Daoy (cell line): ENCODE measurements at places on chromosomes 2 and 18.
A peak's percentile ranks its signal among the peaks of the same experiment; 100 is the strongest.

GRCh38 chr18:22032392-22032961, 136.9 kb upstream of the GATA6 start:
- DNase-seq: peak; percentile 93

GRCh38 chr2:204586444-204587180, 41.3 kb downstream of the PARD3B start:
- DNase-seq: no peak

GRCh38 chr2:127001751-127002150, 103.1 kb downstream of the TEX51 start:
- DNase-seq: no peak

- DNase-seq: peak; percentile 42
Observed at GRCh38 chr18:499776-500631, 497 bp downstream of the COLEC12 start.

DNA sequence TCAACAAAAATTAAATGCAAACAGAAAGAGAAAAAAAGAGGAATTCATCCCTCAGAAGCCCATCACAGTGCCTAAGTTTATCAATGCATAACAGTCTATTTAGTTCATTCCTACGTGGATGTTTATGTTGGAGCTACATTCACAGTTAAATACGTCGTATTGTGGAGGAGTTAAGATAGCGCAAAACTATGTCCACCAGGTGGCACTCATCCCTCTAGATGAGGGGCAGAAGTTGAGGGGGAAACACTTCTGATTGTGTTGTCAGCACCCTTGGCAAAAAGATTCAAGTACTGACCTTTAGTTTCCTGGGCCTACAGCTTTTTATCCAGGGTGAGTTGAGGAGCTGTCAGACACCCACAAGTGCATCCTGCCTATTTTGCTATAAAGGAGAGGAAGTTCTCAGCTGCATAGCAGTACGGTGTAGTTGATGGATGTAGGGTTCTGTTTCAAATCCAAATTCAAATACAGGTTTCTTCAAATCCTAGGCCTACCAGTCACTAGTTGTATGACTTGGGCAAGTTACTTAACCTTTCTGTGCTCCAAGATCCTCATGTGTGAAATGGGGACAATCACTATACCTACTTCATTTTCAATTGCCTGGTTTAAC, 26.8 kb upstream of the MYO1B start:
- DNase-seq: peak; percentile 80

GRCh38 chr18:9092665-9093064, 9.8 kb upstream of the NDUFV2 start:
- no peak for DNase-seq
